Vagina (tissue), 2 donors: ENCODE measurements at places on chromosomes 12 and 14. TPM values are rescaled to one million over a fixed set of nuclear protein-coding genes. Genes with fewer than 3 reads are reported as not detected.

GRCh38 chr14:103122585-103122946 lies 695 bp upstream of the TNFAIP2 start:
- DNase-seq: no peak

AKAP5 gene
- total RNA-seq: 0.49 TPM

DNA sequence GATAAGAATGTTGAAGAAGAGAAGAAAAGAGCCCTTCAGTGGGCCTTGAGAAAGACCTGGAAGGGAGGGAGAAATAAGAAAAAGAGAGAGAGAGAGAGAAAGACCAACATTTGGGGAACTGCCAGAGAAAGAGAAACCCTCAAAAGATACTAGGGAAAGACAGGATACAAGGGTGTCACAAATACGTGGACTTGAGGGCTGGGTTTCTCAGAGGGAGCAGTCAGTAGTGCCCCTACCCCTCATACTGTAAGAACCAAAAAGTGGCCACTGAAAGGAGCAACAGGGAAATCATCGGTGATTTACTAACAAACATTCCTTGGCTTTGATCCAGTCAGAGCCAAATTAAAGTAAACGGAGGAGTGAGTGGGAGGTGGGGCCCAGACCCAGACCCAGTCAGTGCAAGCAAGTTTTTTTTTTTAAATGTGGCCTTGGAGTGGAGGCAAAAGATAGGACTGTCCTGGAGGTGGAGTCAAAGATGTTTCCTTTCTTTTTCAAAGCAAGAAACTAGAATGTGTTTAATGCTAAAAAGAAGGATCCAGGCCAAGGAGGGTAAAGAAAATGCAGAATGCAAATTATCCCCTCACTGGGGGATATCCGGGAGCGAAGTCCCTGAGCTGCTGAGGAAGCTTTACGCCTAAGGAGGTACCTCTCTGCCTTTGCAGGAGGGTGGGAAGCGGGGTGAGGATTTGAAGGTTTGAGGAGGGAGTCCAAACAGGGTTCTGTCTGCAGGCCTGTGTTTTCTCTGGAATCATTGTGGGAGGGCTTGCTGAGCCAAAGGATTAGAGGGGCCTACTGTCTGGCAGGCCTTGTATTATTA lies 143.5 kb upstream of the AMIGO2 start:
- no peak for DNase-seq

DNA sequence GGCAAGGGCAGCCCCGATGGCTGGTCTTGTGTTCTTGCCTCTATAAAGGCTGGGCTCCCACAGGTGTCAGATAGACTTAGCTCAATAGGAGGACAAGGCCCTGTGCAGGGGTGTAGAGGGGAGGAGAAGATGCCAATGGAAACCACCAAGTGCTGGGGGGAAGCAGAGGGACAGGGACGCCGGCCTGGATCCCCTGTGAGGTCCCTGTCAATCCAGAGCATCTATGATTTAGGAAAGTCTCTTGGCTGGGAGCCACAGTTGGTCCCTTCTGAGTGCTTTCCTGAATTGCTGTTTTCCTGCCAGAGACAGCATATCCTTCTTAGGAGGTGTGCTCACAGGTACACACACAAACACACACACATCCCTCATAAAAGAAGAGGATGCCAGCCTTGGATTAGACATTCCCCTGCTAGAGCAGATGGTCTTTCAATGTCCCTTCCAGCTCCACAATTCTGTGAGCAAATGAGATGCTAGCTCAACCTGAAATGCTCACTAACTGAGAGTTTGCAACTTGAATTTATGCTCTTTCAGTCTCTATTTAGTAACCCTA lies 62.7 kb downstream of the TTC7B start:
- DNase-seq: peak; percentile 18

LMNTD1 gene
- total RNA-seq: not detected

GRCh38 chr12:43308776-43309175 lies 243.2 kb downstream of the ADAMTS20 start:
- DNase-seq: no peak
